ENCODE measurements at places on chromosomes 11 and 22. TPM values are rescaled to one million over a fixed set of nuclear protein-coding genes. Genes with fewer than 3 reads are reported as not detected.

POTEH gene
- not detected for total RNA-seq

ACR gene
- total RNA-seq = not detected

OR51B2 gene
- total RNA-seq = not detected

MUC15 gene
- not detected for total RNA-seq

TMX2 gene
- 54.9 TPM for total RNA-seq

SCUBE1 gene
- total RNA-seq = 0.55 TPM

TBX10 gene
- not detected for total RNA-seq

CLDN5 gene
- total RNA-seq = 40.4 TPM

LGALS12 gene
- 0.24 TPM for total RNA-seq

SOX10 gene
- total RNA-seq = 0.59 TPM

GRCh38 chr22:39130152-39130704 is 22.3 kb downstream of the CBX7 start:
- no peak for DNase-seq

GRCh38 chr11:126341760-126342161 is 13.7 kb upstream of the ST3GAL4 start:
- no peak for DNase-seq

- DNase-seq = peak; percentile 50
Measured at GRCh38 chr22:36244522-36245391, 5.4 kb upstream of the APOL2 start.

DNA sequence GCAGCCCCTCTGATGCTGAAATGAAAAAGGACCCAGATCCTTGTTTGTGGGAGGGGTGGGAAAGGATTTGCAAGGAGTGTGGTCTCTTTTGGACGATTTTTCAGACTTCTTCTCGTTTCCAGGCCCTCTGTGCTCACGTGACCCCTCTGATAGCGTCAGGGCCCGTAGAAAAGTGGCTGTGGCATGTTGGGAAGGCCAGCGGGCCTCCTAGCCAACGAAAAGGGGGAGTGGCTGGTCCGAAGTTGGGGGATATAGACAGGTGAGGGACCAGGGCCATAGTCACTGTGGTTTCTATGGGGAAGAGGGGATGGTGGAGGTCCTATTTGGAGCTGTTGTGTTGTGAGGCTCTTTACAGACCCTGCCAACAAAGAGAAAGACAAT is 6.6 kb downstream of the PARVB start:
- no peak for DNase-seq

- DNase-seq = no peak
Measured at GRCh38 chr11:126216526-126217305, 5.1 kb downstream of the FAM118B start.

GRCh38 chr11:115385226-115385625 is 119.0 kb downstream of the CADM1 start:
- no peak for DNase-seq

GRCh38 chr11:78560153-78560552 is 14.5 kb downstream of the NARS2 start:
- no peak for DNase-seq

- no peak for DNase-seq
Measured at GRCh38 chr11:29432719-29433325, 584.0 kb downstream of the KCNA4 start.

DNA sequence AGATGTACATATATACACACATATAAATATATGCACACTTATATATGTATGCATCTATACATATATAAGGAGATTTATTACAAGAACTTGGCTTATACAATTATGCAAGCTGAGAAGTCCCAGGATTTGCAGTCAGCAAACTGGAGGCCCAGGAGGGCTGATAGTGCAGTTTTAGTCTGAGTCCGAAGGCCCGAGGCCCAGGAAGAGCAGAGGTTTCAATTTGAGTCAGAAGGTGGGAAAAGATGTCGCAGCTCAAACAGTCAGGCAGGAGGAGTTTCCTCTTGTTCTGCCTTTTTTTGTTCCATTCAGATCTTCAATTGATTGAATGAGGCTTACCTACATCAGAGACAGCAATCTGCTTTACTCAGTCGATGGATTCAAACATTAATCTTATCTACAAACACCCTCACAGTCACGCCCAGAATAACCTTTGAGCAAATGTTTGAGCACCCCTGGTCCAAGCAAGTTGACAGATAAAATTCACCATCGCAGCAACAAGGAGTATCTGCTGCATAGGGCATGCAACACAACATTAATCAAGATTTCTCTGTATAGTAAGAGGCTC is 4.0 kb upstream of the SGSM1 start:
- no peak for DNase-seq
